Amygdala (tissue), 56 donors: ENCODE measurements at places on chromosomes 12 and 14.

GRCh38 chr14:55031190-55031589, 4.2 kb downstream of the SOCS4 start:
- no peak for DNase-seq

- DNase-seq = no peak
These were observed 175.8 kb upstream of the GRIN2B start for GRCh38 chr12:14157088-14157747.

- no peak for DNase-seq
These were observed 17.3 kb downstream of the SART3 start for GRCh38 chr12:108543652-108544051.

- peak; percentile 62 for DNase-seq
These were observed 10.6 kb upstream of the DNAL1 start for GRCh38 chr14:73634011-73634833.

DNA sequence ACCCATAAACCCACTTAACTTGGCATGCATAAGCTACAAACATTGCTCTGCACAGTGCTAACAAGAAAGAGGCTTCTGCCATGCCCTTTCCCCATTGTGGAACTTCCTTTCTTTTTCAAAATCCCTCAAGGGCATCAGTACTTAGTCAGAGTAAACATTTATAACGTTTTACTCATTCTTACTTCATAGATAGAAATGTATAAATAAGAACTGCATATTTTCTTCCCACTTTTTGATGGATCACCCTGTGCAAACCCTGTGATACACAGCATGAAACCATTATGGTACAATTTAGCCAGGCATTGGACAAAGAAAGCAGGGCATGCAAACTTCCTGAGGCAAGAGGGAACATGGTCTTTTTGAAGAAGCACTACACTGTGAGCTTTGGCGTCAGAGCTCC, 113.8 kb upstream of the FOXG1 start:
- no peak for DNase-seq
